ENCODE measurements at places on chromosomes 13 and 19.

DNA sequence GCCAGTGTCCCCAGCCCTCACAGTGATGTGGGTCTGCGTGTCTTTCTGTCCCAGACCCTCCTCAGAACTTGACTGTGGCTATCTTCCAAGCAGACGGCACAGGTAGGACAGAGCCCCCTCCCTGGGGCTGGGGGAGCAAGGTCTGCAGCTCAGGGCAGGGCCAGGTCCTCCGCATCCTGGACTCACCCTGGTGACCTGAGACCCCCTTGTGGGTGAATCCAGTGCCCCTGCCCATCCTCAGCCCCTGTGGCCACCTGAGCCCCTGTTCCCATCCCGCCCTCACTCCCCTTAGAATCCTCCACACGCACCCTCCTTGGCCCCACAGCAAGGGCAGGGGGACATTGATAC, 39.0 kb upstream of the CD33 start:
- no peak for DNase-seq

GRCh38 chr13:60267498-60268202, 103.9 kb upstream of the DIAPH3 start:
- DNase-seq: no peak

GRCh38 chr19:46134527-46134926, 10.0 kb upstream of the IGFL3 start:
- no peak for DNase-seq

GRCh38 chr19:33462112-33462791, 59.3 kb downstream of the PEPD start:
- no peak for DNase-seq

DNA sequence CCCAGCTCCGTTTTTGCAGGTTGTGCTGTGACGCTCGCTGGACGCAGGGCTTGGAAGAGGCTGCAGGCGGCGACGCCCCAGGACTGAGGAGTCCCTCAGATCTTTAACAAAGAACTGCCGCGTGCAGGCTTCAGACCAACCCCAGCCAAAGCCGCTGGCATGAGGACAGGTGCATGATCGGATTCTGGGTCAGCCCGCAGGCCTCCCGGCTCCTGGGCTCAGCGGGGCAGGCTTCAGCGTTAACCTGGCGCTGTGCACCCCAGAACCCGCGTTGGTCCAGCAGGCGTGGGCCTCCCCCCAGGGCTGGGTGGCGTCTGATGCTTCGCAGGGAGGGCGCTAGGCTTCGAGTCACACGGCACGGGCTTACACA, 920 bp upstream of the TIMM13 start:
- no peak for DNase-seq

GRCh38 chr19:32268381-32268780, 77.0 kb upstream of the ZNF507 start:
- DNase-seq: no peak

GRCh38 chr19:34365463-34366401, 736 bp downstream of the GPI start:
- DNase-seq: no peak

DNA sequence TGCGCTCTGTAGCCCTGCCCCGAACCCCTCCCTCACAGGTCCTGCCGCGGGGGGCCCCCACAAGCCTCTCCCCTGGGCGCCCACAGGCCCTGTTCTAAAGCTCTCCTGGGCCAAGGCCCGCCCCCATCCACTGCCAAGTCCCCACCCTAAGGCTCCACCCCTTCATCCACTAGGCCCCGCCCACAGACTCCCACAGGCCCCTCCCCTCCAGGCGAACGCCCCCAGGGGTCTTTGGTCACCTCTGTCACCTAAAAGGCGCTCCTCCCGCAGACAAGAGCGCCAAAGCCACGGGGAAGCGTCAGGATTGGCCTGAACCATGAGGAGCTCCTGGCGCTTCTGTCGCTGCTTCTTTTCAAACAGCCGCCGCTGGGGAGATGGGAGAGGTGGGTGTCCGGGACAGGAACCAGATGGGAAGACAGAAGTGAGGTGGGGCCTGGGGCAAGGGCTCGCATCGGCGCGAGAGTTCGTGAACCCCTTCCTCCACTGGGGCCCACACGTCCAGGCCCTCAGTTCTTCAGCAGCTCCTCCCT, 2.3 kb downstream of the TULP2 start:
- peak; percentile 52 for DNase-seq

- no peak for DNase-seq
These were observed 3.4 kb downstream of the IZUMO4 start for GRCh38 chr19:2099937-2100718.

DNA sequence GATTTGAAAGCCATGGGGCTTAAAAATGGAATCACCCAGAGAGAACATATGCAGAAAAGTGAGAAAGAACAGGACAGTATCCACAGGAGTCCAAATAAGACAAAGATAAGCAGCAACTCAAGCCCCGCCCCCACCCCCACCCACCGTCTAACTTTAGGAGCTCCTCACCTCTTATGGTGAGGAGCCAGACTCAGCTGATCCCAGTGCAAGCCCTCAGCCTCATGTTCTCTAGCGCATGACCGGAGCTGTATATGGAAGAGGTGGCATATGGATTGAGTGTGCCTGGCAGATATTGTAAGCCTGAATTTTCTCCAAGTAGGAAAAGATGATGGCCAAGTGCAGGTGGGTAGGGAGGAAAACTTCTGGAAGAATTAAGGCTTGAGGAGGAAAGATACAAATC, 36.4 kb upstream of the DCT start:
- no peak for DNase-seq

- no peak for DNase-seq
These were observed 24.0 kb downstream of the FGF9 start for GRCh38 chr13:21694831-21695230.

DNA sequence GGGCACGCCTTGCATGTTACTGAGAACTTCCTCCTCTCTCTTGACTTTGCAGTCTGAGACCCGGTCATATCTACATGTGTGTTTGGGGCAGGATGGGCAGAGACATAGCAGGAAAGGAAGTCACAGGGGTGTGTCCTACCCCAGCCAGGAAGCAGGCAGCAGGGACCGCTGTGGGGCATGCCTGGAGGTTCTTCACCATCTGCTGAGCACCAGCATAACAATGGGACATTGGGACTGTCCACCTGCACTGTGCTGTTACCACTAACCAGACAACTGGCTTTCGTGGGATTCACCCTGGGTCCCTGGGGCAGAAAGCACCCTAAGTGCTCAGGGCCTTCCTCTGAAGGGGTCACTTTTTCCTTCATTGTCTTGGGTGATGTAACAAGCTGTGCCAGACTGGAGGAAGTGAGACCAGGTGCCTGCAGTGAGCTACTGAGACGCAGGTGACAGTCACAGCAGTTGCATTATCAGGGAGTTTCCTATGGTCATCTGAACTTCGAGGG, 2.6 kb upstream of the HAUS5 start:
- DNase-seq: no peak

DNA sequence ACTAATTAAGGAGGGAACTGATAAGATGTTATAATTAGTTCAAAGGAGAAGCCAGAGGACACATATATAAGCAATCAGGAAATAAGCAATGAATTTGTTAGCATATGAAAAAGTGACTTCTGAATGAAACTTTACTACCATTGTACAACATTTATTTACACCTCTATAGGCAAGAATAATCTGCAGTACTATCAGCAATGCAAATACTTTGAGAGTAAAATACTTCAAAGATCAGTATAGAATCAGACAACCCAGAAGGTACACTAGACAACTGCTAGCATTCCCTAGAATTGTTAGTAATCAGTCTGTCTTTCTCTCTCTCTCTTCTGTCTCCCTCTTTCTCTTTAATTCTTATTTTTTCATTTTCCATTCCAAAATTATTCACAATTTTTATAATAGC, 196.8 kb upstream of the ATXN8OS start:
- no peak for DNase-seq

DNA sequence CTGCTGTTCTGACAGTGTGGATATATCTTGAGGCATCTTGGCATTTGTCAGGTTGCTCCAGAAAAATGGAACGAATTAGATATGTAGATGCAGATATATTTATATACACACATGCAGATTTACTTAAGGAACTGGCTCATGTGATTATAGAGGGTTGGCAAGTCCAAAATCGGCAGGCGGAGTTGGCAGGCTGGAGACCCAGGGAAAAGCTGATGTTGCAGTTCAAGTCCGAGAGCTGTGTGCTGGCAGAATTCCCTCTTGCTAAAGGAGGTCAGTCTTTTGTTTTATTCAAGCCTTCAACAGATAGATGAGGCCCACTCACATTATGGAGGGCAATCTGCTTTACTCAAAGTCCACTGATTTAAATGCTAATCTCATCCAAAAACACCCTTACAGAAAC, 24.4 kb upstream of the CSNK1A1L start:
- DNase-seq: no peak

GRCh38 chr13:95083758-95084157, 217.5 kb downstream of the ABCC4 start:
- DNase-seq: peak; percentile 85

DNA sequence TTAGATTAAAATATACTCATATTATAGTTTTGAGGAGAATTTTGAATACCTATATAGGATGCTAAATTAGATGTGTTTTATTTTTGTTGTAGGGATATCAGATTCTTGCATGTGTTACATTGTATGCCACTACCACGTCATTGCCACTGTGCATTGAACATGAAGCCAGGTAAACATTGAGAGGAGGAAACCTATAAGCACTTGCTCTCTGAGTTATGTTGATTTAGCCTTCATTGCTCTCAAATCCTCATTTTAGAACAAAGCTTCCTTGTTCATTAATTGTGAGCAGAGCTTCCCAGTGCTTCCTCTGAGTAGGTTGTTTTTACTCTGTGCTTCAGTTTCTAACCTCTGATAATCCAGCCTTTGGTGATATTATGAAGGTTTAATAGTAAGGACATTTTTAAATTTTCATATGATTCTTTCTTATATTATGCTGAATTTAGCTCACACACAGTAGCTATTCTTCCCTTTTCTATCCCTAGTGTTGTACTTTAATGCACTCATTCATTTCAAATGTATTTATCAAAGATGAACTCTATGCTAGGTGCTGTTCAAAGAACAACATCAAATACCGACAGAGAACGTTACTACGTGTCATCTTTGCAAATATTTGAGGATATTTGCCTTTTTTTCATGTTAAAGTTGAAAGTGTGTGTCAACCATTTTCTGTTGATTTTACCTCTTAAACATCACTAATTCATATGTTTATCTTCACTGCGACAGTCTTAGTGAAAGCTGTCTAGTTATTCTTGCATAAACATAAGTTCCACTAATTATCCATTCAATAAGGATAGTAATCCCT, 1448.0 kb upstream of the MIR17HG start:
- DNase-seq: no peak

DNA sequence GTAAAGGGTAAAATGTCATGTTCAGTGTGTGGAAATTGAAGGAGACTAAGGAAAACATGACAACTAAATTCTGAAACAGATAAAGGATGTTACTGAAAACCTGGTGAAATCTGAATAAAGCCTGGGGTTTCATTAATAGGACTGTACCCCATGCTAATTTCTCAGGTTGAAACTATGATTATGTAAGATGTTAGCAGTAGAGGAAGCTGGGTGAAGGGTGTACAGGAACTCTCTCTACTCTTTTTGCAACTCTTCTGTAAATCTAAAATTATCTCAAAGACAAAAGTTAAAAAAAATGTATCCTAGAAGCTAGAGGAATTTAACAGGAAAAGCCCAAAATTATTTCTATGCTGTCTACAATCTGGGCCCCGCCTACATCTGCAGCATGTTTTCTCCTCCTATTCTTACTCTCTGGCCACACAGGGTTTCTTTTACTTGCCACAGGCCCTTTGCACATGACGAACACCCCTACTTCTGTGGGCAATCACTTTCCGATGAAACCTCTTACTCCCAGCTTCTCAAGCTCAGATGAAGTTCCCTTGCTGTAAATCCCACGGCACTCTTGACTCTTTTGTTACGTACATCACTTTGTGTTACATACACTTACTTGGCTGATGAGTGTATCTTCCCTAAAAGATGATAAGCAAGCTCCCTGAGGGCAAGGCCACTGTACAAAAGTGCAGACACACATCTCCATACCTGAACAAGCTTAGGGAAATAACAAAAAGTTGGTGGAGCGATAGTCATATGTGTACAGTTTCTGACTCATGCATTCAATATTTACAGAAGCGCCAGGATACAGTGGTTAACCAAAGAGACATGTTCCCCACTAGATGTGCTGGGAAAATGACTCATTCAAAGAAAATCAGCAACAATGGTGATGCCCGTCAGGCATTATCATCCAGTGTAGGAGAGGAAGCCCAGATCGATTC, 32.6 kb downstream of the RUBCNL start:
- DNase-seq: peak; percentile 97

DNA sequence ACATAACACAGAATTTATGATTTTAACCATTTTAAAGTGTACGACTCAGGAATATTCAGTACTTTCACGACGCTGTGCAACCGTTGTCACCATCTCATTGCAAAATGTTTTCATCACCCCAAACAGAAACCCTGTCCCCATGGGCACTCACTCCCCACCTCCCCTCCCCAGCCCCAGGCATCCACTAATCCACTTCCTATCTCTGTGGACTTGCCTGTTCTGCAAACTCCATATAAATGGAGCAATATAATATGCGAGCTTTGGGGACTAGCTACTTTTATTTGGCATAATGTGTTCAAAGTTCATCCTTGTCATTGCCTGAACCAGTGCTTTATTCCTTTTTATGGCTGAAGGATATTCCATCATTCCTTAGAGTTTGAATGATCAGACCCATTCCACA, 7.3 kb upstream of the INSR start:
- no peak for DNase-seq

- no peak for DNase-seq
These were observed 5.4 kb upstream of the LRFN1 start for GRCh38 chr19:39325778-39326665.

DNA sequence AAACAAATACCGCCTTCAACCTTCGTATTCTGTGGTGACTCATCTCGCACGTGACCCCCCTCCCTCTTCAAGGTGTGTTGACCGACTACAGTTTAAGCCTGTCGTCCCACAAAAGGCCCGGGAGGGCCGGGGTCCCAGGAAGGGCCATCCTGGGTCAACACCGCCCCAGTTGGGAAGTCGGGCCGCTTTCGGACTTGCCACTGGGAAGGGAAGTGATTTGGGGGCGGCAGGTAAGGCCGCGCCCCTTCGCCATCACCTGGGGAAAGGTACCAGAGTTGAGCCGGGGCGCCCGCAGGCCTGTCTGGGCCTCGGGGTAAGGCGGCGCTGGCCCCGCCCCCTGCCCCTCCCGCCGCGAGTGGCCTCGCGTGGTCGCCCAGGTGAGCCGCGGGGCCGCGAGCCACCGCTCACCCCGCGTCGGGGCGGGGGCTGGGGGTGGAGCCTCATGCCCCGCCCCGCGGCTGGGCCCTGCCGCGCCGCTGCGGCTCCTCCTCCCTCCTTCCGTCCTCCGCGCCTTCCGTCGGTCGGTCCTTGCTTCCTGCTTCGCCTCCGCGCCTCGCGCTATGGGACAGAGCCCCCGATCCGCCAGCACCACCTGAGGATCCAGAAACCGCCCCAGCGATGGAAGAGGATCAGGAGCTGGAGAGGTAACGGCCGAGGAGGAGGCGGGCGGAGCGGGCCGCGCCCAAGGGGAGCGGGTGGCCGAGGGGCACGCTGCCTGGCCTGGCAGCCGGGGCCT, at the start of gene POLR1D:
POLR1D (plus strand) TSS at position 527 of the 736 bp plus-strand sequence; CDS start at position 619, 92 bp downstream.
- DNase-seq: peak; percentile 72
